ENCODE measurements at places on chromosomes 2 and 18.

- DNase-seq = no peak
Measured at GRCh38 chr2:120401275-120402066, 55.5 kb downstream of the INHBB start.

GRCh38 chr2:98891591-98891990 is 44.4 kb downstream of the CRACDL start:
- no peak for DNase-seq

- DNase-seq = no peak
Measured at GRCh38 chr2:105867587-105867986, 122.9 kb downstream of the NCK2 start.

GRCh38 chr2:47561906-47562305 is 158.9 kb downstream of the MSH2 start:
- DNase-seq = no peak

GRCh38 chr2:117775703-117776219 is 38.7 kb upstream of the DDX18 start:
- no peak for DNase-seq

DNA sequence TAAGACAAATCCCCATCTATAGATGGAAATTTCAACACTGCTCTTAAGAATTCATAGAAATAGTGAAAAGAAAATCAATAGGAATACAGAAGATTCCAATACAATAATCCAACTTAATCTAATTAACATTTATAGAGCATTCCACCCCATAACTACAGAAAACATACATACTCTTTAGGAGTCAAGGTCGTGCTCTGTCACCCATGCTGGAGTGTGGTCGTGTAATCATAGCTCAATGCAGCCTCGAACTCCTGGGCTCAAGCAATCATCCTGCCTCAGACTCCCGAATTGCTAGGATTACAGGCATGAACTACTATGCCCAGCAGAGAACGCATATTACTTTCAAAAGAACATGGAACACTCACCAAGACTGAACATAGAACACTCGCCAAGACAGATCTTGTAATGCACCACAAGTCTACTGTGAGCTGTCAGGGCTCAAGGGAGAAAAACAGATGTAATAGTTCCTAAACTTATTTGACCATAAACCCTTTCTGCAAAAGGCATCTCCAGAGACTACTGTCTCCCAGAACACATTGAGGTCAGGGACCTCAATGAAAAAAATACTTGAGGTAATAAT is 14.1 kb downstream of the MEMO1 start:
- no peak for DNase-seq

DNA sequence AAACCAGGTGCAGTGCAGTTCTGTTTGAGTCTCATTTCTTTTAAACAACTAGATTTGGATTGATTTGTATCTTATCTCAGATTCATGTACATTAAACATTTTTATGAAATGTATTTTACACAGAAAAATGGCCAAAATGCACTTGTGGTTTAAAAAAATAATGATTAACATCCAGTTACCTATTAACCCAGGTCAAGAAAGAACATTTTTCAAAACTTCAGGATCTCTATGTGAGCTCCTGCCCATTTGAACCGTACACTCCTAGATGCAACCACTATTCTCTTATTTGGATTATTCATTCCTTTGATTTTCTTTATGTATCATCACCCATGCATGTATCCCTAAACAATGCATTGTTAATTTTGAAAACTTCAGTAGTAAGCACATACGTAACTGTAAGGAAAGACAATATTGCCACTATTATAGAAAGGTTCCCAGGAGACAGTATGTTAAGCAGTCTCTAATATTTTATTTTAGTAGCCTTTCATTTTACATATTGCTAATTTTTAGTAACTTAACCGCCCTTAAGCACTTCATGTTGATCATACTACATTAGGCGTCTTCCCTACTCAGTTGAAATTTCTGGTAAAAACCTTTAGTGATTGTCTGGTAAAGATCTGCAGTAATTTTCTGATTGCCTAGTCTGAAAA is 22.7 kb downstream of the RNF138 start:
- DNase-seq = no peak

GRCh38 chr2:64607381-64608304 is 46.1 kb downstream of the SERTAD2 start:
- DNase-seq = no peak

DNA sequence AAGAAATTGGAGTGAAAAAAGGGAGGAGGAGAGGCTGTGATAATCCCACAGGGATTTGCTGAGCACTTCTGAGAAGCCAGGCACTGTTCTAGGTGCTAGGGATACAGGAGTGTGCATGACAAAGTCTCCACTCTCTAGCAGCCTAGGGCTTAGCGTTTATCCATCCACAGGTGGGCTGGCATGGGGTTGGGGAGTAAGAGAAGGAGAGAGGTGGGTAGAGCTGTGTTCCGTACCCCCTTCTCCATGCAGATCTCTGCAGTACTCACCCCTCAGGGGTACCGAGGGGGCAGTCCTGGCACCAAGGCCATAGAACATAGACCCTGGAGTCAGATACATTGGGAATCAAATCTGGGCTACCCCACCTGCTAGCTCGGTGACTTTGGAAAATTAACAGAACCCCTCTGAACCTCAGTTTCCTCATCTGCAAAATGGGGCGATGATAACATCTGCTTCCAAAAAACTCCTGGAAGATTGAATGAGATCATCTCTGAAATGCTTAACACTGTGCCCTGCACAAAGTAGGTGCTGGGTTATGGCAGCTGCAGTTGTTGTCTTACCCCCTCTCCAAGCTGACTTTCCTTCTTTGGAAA is 18.6 kb downstream of the FOSL2 start:
- no peak for DNase-seq

DNA sequence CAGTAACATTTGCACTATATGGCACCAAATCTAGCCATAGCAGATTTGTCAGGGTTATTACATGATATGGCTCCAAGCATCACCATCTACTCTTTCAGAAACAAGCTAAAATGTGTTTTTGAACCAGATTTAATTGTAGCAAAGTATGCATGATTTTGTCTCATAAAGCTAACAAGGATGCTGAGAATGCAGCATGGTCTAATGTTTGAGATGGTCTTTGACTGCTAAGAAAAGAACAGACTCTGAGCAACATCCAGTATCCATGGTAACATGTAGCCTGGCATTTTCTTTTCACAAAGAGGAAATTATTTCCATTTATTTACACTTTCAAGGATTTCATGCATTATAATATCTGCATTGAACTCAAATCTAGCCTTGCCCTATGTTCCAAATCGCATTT is 206.5 kb downstream of the PDE1A start:
- no peak for DNase-seq

GRCh38 chr2:207038299-207038698 is 99.0 kb downstream of the CPO start:
- DNase-seq = no peak

DNA sequence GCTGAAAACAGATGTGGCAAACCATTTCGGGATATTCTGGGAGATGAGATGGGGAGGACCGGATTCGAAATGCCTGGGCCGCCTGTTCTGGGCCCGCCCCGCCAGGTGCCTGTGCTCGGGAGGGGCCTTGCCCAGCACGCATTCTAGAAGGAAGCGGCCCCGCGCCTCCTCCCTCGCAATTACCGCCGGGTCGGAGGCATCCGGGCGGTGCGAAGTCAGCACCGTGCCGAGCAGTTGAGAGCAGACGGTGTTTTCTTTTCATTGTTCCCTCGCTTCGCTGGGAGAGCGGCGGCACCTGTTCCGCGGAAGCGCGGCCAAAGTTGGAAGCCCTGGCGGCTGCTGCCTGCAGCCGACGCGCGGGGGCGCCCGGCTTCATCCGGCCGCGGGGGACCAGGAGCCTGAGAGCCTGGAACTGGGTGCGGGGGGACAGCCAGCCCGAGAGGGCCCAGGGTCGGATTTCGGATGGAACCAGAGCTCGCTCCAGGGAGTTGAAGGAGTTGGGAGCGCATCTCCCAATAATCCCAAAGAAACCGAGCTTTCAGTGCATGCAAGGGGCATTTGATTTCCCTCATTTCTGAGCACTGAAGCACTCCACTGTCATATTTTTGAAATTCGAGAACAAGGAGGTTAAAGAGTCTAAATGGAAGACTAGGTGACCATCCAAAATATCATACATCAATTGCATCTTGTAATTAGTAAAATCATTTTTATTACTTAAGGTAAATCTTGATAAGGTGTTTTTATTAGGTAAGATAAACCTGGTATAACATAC is 241.8 kb upstream of the RAB12 start:
- DNase-seq = peak; percentile 26

GRCh38 chr2:38100328-38100727 is 24.4 kb upstream of the CYP1B1 start:
- no peak for DNase-seq

- no peak for DNase-seq
Measured at GRCh38 chr18:48711651-48712486, 173.0 kb downstream of the CTIF start.

GRCh38 chr18:24995755-24996154 is 356.2 kb downstream of the ZNF521 start:
- no peak for DNase-seq

DNA sequence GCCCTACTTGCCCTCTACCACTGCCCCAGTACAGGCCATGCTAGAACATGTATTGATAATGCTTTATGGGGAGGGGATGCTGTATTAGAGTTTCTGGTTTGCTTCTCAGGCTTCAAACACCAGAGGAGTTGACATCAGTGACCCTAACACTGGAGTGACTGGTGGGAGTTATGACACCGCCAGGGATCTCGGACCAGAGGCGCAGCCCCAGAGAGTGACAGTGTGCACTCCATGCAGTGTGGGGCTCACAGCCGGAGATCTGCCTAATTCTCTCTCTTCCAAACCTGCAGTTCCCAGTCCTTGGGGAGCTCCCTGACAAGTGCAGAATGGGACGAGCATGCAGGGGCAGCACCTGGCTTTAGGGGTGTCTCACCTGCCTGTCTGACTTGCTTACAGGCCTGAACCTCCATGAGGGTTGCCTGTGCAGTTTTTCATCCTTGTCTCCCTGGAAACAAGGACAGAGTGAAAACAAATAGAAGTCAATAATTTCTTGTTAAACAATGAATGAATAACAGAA is 244.9 kb upstream of the MYT1L start:
- peak; percentile 68 for DNase-seq

DNA sequence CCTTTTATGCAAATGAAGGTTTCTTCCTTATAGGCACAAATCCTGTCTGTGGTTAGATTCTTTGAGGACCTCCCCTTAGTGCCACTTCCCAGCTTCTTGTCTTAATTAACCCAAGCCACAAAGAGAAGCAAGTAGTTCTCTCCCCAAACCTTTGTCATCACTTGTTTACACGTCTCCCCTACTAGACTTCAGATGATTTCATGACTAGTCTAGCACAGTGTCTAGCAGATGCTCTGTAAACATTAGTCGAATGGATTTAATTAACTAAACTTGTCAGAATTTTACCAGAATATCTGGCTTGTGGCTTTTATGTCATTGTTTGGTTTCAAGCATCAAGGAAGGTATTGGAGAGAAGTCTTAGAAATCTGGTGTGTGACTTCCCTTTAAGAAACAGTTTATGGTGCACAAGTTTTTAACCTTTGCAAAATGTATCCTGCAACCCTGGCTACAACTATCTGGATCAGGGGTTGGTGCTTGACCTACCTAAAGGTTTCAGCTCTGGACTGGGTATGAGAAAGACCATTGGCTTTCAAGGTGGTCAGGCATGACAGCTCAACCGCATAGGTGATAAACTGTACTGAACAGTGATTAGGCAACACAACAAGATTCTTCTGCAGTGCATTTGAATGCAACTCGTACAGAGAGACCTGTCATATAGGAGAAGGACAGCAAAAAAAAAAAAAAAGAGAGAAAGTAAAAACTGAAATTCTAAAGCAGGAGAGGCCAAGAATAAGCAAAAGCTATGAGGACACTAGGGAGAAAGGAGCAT is 93.2 kb upstream of the CCDC150 start:
- no peak for DNase-seq

GRCh38 chr18:79855147-79855933 is 57.6 kb downstream of the KCNG2 start:
- no peak for DNase-seq

DNA sequence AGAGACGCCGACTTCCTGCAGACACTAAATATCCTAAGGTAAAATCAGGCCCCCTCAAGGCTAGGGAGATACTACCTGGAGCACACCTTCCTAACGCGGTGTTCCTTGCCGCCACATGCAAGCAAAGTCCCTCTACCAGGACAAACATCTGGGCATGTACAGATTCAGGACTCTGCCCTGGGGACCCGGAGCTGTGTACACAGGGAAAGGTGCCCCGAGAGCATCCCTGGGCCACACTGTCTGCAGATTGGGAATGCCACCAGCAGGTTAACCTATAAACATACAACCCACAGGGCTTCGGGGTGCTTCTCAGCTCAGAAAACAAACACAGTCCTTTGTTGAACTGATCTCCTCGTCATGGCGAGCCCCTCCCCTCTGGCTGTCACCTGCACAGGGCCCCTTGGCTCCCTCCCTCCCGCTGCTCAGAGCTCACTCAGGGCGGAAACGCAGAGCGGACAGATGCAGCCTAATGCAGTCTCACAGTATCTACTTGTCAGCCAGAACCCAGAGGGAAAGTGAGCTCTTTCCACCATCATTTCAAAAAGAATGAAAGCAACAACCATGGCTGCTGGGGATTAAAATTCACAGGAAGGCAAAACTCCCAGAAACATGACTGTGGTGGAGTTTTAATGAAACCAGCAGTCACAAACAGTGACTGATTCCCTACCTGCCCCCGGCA is 218.8 kb downstream of the HDAC4 start:
- peak; percentile 72 for DNase-seq

DNA sequence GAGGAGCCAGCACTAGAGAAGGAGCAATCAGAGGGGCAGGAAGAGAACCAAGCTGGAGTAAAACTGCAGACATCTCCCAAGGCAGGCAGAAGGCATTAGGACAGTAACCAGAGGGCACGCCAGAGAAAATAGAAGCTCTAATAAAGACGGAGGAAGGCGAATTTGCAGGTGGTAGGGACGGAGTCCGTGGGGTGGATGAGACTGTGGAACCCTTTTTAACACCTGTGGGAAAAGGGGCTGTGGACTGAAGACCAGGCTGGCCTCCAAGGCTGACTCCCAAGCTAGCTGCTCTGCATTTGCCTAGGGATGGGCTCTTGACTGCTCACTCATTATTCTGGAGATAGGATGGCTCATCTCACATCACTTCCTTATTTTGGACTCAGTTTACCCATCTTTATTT is 49.5 kb downstream of the SLC4A1AP start:
- DNase-seq = no peak

DNA sequence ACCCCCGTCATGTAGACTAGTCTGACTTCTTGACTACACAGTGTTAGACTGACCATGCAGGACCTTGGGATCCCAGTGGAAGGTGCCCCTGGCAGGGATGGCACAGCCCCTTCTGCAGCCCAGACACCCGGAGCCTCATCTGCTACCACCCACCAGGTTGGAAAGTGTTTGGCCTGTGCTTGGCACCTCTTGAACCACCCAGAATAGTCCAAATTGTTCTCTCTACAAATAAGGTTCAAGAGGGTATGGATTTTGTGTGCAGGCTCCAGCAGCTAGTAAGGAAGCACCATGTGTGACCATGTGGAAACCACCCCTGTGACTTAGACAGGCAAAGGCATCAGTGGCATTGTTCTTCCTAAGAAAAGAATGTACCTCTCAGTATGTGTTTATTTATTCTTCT is 18.4 kb downstream of the L3MBTL4 start:
- DNase-seq = no peak

Measured in NCI-H2081 treated with DMSO at 0.1 percent for 48 hours (cell line).